ENCODE measurements at places on chromosomes 11 and 22.
A peak's percentile ranks its signal among the peaks of the same experiment; 100 is the strongest.

DNA sequence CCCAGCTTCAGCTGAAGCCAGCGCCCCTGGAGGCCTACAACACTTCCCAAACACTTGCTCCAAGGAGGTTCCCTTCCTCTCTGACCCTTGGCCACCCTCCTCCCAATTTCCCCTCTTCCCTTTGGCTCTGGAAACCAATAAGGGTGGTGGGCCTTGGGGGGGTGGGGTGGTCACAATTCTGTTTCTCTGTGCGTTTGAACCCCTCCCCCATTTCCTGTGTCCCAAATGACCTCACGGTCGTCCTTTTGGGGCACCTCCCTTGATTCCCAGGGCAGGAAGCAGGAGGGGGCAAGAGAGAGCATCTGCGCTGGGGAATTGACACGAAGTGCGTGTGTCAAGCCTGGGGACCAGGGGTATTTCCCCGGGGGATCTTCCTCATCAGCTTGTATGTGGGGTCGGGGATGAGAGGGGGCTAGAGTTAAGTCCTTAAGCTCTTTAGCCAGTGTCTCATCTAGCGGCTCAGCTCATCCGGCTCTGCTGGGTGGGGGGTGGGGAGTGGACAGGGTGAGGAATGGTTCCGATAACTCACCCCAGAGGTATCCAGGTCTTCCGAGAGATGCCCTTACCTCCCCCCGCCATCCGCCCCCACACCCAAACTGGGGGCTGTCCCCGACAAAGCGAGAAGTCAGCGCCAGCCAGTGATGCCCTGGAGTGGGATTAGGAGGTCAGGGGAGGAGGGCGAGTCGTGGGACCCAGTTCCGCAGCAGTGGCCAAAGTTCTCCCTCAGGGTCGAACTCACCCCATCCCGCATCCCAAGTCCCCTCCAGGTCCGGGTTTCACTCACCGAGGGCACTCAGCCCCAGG lies 587 bp downstream of the ESAM start:
- DNase-seq: no peak

GRCh38 chr11:39668640-39669039 lies 1790.8 kb downstream of the LRRC4C start:
- DNase-seq: no peak

DNA sequence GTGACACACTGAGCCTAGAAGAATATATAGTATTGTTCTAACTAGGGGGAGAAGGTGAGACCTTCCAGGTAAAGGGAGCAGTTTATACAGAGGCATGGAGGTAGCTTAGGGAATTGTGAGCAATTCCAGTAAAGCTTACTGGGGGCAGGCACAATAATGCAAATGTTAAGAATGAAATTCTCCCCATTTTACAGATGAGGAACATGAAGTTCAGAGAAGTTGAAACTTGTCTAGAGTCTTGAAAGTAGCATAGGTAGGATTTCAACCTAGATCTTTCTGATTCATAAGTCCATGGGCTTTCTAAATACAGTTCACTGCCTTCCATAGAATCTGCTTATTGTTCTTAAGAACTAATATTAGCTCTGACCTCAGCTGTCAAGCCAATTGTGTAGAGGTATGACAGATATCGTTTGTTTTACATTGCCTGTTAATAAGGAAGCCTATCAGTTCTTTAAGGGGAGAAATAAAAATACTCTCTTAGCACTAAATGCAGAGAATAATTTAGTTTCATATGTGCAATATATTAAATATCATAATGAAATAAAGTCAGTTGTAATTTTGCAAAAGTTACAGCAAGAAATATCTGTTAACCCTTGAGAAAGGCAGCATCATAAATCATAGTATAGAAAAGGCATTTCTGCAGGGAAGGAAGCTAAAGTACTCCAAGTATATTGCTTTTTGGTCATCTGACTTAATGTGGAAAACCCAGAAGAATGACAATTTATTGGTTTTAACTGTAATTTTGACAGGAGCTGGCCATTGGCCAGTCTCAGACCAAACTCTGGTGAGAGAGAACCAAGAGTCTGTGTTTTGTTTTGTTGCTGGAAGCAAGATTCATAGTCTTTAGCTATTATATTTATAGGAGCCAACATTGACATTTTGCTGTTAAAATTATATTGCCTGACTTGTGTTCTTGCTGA lies 181.8 kb downstream of the UVRAG start:
- no peak for DNase-seq

DNA sequence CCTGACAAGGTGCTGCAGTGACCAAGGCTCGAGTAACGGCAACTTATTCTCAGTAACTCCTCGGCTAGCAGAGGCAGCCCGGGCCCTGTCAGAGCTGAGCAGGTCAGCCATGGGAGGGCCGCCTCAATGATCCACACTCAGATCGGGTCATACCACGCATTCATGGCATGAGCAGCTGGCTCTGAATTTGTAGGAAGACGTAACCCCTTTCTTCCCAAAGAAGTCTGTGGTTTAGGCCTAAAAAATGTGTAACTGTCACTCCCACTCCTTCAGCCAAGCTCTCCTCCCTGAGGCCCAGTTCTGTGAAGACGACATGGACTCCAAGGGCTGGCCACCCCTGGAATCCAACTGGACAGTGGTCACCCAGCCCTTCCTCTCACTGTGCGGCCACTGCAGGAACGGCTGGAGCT lies 30.0 kb downstream of the PPP2R1B start:
- DNase-seq: no peak

DNA sequence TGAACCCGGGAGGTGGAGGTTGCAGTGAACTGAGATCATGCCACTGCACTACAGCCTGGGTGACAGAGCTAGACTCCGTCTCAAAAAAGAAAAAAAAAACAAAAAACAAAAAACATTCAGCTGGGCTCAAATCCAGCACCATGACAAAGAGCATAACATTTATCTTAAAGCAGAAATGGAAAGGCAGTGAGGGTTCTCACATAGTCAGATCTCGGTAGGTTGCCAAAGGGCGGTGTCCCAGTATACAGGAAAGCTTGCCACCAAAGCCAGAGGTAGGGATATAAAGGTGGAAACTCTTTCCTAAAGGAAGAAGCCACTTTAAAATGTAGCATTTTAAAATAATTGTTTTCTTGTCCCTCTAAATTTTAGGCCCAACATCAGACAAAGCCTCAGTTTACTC lies 22.4 kb upstream of the CAPRIN1 start:
- no peak for DNase-seq

DNA sequence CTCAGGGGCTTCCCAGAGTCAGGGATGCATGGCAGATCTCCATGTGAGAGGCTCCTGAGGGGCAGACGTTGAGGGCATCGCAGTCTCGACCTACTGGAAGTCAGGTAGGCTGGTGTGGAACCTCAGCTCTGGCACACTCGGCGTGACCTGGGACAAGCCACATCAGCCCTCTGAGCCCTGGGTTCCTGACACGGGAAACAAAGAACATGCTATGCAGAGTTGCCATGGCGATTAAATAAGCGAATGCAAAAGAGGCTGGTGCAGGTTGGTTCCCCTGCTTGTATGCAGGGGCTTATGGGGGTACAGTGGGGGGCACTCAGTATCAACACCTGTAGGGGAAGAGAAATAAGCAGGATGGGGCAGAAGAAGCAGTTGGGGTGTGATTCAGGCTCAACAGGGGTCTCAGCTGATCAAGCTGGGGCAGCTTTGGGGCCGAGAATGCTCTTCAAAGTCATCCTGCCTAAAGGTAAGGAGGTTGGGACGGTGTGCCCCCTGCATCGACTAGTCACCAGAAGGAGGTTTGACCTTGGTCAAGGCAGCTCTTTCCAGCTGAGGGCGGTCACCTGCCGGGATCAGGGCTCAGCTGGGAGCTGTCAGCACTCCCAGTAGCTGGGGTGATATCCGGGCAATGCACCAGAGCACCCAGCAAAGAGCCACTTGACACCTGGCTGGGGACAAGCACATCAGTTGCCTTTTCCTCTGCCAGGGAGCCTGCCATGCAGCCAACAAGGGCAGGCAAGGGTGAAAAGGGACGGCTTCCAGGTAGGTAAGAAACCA lies 442.7 kb downstream of the MIAT start:
- no peak for DNase-seq

GRCh38 chr11:10029386-10030121 lies 264.5 kb downstream of the SBF2 start:
- no peak for DNase-seq

DNA sequence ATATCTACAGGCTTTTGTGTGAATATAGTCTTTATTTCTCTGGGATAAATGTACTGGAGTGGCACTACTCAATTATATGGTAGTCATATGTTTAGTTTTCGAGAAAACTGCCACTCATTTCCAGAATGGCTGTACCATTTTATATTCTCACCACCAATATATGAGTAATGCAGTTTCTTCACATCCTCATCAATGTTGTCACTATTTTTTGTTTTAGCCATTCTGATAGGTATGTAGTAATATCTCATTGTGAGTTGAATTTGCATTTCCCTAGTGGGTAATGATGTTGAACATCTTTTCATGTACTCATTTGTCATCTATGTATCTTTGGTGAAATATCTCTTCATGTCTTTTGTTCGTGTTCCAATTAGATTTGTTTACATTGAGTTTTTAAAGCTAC lies 18.0 kb downstream of the ACRV1 start:
- no peak for DNase-seq

DNA sequence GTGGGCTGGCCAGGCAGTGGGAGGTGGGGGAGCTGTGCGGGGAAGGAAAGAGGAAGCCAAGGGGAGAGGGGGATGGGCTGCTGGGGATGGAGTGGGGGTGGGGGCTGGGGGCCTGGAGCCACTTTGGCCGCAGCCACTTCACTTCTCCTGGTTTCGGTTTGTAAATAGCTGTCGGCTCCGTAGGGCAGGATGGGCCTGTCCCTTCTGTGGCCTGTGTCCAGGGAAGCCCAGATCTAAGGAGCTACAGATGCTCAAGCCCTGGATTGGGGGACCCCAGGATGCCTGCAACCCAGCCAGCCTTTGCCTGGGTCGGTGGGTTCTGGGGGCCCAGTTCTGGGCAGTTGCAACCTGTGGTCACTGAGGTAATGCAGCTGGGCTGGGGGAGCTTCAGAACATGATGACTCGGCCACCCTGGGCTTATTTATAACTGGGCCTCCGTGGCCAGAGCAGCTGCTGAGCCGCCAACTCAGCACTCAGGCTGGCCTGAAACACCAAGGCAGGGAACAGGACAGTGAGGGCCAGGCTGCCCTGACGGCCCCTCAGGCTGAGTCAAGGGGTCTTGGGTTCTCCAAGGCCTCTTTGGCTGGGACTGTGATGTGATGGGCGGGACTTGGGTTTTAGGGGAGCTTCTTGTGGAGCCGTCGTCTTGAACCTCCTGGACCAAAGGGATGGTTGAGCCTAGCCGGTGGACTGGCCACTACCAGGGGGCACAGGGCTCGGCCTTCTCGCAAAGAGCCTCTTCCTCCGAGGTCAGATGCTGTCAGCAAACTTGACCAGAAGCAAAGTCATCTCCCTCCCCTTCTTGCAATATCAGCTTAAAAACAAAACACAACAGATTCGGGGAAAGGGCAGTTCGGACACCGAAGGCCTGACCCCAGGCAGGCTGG lies 15.0 kb upstream of the SLC39A13 start:
- peak; percentile 60 for DNase-seq

- no peak for DNase-seq
Observed at GRCh38 chr11:64128255-64129006, 37.5 kb downstream of the MACROD1 start.

DNA sequence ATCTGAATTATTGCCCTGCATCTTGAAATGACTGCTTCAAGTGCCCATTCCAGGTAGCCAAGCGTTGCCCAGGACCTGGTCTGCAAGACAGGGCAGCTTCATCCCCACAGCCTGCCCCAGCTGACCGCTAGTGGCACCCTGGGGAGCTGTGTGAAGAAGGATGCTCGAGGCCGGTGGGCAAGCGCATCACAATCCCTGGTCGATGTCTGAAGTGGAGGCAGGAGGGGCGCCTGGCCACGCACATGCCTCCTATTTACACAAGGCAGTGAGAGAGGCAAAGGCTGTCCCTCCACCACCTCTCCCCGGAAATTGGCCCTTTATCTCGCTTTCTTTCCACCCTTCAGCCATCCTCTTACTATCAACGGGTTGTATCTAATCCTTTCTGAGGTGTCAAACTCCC lies 28.1 kb upstream of the PHF21A start:
- no peak for DNase-seq

GRCh38 chr11:105862736-105863367 lies 159.2 kb downstream of the MSANTD4 start:
- DNase-seq: peak; percentile 65
